ENCODE measurements at places on chromosomes 16 and 17.
A peak's percentile ranks its signal among the peaks of the same experiment; 100 is the strongest.

DNA sequence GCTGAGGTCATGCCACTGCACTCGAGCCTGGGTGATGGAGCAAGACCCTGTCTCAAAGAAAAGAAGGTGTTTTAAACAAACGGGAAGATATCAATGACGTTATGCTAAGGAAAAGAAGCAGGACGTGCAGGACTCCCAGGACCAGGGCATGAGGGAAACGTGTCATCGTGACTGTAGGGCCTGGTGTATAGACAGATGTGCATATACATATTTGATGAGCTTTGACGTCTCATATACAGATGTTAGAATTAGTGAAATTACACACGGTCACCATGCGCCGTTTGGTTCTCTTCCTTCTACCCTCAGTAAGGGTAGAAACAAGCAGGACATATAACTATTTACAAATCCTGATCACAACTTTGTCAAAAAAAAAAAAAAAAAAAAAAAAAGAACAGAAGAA lies 17.6 kb upstream of the PVALEF start:
- DNase-seq = no peak

- DNase-seq = no peak
Measured at GRCh38 chr16:53433930-53434376, 318 bp upstream of the RBL2 start.

- DNase-seq = no peak
Measured at GRCh38 chr16:27238591-27238990, 30.0 kb downstream of the NSMCE1 start.

- no peak for DNase-seq
Measured at GRCh38 chr16:27228621-27229501, 25.5 kb downstream of the KDM8 start.

DNA sequence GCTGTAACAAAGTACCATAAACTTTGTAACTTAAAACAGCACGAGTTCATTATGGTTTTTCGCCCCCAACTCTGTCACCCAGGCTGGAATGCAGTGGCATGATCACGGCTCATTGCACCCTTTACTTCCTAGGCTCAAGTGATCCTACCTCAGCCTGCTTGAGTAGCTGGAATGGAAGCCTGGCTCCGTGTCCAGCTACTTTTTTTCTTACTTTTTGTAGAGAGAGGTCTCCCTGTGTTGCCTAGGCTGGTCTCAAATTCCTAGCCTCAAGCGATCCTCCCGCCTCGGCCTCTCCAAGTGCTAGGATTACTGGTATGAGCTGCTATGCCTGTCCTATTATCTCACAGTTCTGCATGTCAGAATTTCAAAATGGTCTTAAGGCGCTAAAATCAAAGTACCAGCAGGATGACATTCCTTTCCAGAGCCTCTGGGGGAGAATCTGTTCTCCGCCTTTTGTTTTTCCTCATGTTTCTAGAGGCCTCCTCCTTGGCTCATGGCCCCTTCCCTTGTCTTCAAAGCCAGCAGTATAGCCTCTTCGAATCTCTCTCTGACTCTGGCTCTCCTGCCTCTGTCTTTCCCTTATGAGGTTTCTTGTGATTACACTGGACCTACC lies 10.1 kb upstream of the PRM1 start:
- DNase-seq = no peak

DNA sequence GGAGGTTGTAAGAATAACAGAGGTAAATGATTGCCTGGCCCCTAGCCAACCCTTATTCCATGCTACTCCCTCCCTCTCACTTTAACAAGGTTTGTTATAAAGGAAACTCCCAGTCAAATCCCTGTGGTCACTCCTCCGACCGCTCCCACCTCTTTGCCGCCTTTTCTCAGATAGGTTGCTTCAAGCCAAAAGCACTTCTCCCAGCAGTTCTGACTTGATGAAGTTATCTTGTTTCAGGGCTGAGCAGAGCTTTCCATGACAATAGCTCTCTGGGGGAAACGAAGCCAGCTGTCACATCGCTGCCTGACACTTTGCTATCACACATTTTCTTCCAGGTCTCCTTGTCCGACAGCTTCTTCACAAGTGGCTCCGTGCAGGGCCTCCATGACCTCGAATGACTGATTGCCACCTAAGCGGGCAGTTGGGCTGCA lies 278.6 kb downstream of the HAPSTR1 start:
- no peak for DNase-seq

- DNase-seq = no peak
Measured at GRCh38 chr17:28290703-28291102, 28.3 kb upstream of the TMEM97 start.

DNA sequence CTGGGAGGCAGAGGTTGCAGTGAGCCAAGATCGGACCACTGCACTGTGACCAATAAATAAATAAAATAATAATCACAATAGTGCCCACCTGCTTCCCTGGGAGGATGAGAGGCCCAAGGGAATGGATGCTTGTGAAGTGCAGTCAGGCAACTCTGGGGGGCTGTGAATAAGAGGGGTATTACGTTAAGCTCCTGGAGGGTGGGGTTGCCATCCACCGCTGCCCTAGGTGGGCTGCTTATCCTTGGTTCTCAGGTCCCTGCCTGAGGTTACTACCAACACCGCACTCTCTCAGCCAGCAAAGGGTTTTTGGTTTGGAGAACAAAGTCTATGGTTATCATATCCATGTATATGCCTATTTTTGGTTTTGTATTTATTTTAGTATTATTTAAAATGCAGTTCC lies 48.6 kb upstream of the CBFA2T3 start:
- no peak for DNase-seq

DNA sequence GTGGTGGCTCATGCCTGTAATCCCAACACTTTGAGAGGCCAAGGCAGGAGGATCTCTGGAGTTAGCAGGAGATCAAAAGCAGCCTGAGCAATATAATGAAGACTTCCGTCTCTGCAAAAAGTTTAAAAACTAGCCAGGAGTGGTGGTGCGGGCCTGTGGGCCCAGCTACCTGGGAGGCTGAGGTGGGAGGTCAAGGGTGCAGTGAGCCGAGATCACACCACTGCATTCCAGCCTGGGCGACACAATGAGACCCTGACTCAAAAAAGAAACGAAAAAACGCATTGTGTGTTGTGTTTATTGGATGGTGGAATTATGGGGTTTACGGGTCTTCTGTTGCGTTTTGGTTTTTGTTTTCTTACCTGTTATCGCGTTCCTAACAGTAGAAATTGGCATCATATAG lies 863 bp upstream of the DDX19A start:
- DNase-seq = no peak

DNA sequence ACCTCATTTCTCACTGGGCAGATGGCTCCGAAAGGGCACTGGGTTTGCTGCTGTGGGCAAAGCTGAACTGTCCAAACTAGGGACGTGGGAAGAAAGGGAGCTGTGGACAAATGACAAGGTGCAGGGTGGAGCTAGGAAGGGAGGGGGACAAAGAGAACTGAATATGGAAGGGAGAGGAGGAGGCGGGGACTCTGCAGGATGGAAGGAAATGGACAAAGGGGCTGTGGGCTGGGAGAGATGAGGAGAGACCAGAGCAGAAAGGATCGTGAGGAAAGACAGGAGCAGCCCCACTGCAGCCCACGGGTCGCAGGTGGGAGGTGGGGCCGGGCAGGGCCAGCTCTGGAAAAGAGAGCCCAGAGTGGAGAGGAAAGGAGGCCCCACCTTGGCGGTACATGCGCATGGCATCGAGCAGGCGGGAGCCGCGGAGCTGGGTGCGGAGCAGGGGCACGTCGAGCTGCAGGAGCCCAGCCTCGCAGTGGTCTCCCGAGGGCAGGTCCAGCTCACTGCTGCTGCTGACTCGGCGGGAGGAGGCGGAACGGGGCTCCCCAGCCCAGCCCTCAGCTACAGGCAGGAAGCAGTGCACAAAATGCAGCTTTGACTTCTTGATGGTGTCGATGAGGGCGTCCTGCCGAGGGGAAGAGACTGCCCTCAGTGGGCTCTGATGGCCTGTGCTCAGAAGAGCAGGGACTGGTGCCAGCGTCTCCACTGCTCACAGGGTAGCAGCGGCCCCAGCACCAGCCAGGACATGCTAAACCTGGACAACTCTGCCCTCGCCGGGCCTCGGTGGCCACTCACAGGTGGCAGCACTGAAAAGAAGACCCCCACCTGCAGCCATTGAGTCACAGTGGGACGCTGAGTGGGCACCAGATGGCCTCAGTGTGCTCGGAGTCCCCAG lies 66.8 kb downstream of the PIPOX start:
- DNase-seq = no peak

- no peak for DNase-seq
Measured at GRCh38 chr16:24906901-24907300, 61.1 kb downstream of the SLC5A11 start.

DNA sequence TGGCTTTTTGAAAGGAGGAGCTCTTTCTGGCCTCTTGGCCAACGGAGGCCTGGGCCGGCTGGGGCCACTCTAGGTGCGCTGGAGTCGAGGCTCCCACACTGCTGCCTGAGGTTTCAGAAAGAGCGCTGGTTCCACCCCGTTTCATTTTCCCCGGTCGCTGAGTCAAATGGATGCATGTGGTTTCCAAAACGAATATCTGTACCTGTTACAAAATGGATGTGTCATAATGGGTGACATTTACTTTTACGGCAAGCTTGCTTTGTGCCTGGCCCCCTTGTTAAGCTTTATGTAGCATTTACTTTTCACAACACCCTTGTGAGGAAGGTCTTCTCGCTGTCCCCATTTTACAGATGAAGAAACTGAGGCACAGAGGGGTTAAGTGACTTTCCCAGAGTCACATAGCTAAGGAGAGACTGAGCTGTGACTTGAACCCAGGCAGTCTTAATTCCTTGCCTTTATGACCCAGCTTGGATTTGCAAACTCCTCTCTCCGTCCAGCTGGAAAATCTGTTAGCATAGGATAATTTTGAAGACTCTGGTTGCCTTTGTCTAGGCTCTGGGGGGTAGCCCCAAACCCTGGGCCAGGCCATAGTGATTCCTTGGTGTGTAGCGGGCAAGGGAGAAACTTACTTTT lies 10.6 kb downstream of the KSR1 start:
- DNase-seq = no peak

GRCh38 chr16:30414159-30414558 lies 6.8 kb downstream of the ZNF771 start:
- DNase-seq = no peak

- DNase-seq = no peak
Measured at GRCh38 chr17:36752096-36752888, 150.9 kb downstream of the MRM1 start.

GRCh38 chr17:80923211-80924110 lies 68.2 kb upstream of the CHMP6 start:
- no peak for DNase-seq

- DNase-seq = no peak
Measured at GRCh38 chr16:87374313-87374712, 9.3 kb downstream of the FBXO31 start.

- DNase-seq = no peak
Measured at GRCh38 chr17:82858376-82859126, 18.7 kb upstream of the ZNF750 start.

- DNase-seq = peak; percentile 79
Measured at GRCh38 chr17:64028874-64029464, 8.5 kb upstream of the ICAM2 start.

Data from hematopoietic multipotent progenitor cell treated with erythropoietin and hydrocortisone succinate and interleukin-3 and kit ligand, for 8 days (in vitro differentiated cells).